ENCODE measurements at places on chromosomes 16 and 17.

- no peak for DNase-seq
These were observed 8.6 kb downstream of the TBC1D26 start for GRCh38 chr17:15740570-15741120.

DNA sequence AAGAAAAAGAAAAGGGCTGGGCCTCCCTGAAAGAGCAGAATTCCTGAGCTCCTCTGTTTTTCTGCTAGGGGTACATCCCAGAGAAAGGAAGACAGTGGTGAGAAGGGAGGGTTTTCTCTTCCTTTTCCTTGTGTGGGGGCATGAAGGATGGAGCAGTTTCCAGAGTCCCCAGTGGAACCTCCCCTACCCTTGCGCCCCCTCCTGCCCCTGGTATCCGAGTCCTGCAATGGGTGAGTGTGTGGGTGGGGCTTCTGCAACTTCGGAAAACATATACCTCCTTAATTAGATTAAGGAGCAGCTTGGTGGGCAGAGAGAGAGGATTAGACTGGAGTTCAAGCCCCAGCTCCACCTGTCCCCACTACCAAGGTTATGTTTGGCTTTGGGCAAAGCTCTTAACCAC lies 5.4 kb upstream of the GIP start:
- DNase-seq, result no peak

DNA sequence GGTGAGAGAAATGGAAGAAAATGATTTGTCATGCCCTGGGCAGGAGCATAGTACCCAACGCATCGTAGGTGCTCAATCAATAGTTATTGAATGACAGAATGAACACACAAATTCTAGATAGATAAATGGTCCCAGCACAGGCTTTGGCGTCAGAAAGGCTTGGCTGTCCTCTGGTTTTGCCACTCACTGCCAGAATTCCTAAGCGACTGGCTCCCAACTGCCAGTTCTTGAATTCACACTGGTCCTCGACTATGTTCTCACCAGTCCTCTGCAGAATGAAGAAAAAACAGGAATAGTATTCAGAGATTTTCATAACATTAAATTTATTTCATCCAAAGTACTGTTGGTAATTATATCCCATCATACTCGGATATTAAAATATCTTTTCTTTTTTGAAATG lies 163.1 kb upstream of the NOL11 start:
- DNase-seq, result no peak

GRCh38 chr17:75313941-75314551 lies 24.8 kb upstream of the SLC25A19 start:
- no peak for DNase-seq

DNA sequence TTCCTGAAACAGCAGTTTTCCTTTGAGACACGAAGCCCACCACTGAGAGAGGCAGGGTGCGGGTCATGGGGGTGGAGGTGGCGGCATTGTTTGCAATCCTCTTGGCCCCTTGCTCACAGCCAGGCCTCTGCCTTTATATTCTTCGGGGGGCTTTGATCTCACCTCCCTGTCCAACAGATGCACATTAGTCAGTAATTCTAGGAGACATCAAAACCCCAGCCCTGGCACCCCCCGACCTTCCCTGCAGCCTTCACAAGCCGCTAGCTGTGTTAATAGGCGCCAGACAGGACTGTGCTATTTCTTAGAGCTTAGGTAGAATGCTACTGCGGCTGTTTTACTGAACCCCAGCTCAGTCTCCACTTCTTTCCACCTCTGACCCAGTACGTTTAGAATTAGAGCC lies 212.6 kb downstream of the RBFOX1 start:
- no peak for DNase-seq

DNA sequence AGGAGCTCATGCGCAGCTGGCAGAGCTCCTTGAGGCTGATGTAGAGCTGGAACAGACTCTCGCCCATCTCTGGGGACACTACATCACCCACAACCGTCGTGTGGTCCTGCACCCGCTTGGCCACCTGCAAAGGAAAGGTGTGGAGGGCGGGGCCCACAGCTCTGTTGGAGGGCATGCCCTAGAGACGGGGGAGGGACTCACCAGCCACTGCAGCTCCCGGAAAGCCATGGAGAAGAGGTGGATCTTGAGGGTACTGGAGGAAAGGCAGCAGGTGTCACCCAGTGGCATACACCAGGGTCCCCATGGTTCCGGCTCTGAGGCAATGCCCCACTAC lies 8.6 kb downstream of the UNC13D start:
- DNase-seq, result no peak

GRCh38 chr16:77359065-77359502 lies 75.8 kb downstream of the ADAMTS18 start:
- peak; percentile 3 for DNase-seq

- DNase-seq, result no peak
These were observed 125.3 kb downstream of the SHISA6 start for GRCh38 chr17:11366272-11366850.

- DNase-seq, result no peak
These were observed 10.7 kb upstream of the USP10 start for GRCh38 chr16:84689111-84689510.

GRCh38 chr16:25014500-25015147 lies 545 bp downstream of the ARHGAP17 start:
- DNase-seq, result no peak

DNA sequence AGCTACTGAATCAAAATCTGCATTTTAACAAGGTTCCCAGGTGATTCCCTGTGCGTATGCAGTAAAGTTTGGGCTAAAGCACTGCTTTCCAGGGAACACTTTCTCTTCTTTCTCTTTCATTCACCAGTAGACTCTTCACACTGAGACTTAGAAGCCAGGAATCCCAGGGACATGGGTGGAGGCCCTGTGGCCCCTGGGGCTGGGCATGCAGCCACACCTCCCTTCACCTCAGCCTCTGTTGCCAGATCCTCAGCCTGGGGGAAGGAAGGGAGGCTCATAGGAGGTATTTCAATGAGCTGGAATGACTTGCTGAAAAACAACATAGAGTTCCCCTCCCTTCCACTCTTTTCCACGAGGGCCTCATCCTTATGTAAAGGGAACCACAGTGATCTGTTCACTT lies 1.2 kb downstream of the G6PC3 start:
- DNase-seq, result no peak

GRCh38 chr17:16301963-16302855 lies 51.1 kb downstream of the CENPV start:
- no peak for DNase-seq

- no peak for DNase-seq
These were observed 57.3 kb downstream of the ARHGAP17 start for GRCh38 chr16:24957887-24958286.

GRCh38 chr17:34368196-34368945 lies 5.3 kb upstream of the CCL1 start:
- no peak for DNase-seq

GRCh38 chr17:44844390-44844830 lies 3.3 kb upstream of the HIGD1B start:
- DNase-seq, result no peak

DNA sequence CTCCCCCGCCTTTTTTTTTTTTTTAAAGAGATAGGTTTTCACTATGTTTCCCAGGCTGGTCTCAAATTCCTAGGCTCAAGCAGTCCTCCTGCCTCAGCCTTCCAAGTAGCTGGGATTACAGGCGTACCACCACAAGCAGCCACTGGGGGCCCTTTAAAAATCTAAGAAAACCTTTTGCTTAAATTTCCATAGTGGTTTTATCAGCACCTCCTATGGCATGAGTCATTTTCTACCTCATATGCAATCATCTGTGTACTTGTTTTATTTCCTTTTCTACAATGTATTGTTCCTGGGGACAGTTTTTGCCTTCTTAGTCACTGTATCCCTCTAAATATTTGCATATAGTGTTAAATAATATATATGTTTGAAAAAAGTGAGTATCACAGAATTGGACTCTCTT lies 29.2 kb downstream of the GNA13 start:
- no peak for DNase-seq

DNA sequence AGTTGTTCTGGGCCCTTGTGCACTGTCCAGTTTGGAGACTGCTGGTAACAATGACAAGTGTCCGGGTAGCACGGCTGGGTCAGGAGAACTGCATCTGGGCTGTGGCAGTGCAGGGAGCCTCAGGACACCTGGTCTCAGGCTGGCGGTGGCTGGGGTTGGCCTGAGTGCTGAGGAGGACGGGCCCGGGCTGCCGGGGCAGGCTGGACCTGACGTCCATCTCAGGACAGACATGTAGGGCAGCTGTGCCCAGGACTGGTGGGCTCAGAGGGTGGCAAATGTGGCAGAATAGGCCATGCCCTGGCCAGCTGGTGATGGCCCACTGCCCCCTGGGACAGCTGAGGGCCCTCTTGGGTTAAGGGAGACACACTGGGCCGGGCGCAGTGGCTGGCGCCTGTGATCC lies 4.2 kb upstream of the NLRC3 start:
- DNase-seq, result no peak

DNA sequence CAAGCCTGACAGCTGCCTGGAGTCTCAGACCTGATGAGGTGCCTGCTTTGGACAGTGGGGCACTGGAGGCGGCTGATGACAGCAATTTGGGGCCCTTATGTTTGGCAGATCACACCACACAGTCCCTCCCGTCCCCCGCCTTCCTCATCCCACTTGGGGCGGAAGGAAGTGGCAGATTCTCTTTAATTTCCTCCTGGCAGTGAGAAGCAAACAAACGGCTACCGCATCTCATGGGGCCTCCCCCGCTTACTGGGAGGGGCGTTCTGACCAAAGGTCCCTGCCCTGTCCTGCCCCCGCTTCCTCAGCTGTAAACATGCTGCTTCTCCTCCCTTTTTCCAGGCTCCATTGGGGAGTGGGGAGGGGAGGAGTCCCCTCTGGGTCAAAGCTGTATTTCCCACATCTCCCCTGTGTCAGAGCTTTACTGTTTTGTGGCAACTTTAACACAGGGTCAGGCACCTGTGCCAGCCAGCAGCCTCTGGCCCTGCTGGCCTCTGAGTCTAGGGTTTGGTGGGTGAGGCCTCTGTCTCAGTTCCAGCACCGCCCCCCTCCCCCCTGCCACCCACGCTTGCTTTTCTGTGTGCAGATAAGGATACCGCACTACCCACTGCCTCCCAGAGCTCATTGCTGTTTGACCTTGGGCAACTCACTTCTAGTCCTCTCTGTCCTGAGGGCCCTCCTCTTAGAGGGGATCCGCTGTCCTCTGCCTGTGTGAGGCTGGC lies 5.4 kb upstream of the NFATC3 start:
- no peak for DNase-seq

DNA sequence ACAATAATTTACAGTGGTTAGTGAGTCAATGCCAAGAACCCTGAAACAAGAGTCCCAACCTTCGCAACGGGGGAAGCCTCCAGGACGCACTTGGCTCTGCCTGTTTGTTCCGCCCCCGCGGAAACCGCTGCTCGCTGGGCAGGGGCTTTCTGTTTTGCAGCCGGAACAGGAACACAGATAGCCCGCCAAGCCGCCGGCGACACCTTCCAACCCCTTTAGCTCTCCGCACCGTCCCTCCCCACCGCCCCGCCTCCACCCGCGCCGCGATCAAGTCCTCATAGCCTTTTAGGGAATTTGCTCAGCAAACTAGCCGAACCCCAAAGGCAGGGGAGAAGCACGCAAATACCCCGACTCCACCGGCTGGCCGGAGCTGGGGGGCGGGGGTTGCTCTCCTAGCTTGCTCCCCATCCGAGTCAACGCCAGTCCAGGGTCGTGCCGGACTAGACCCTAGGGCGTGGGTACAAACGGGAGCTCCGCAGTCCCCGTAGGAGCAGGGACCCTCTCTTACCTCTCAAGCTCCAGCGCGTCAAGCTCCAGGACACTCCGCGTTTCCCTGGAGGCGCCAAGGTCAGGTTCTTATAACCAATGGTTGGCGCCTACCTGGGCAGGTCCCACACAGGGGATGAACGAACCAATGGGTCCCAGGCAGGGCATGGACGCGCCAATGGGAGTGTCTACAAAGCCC lies at the start of gene SLFN13:
SLFN13 (minus strand) TSS at position 553 of the 685 bp plus-strand sequence. CDS start 3,086 bp downstream, outside the sequence.
- DNase-seq, result peak; percentile 66

DNA sequence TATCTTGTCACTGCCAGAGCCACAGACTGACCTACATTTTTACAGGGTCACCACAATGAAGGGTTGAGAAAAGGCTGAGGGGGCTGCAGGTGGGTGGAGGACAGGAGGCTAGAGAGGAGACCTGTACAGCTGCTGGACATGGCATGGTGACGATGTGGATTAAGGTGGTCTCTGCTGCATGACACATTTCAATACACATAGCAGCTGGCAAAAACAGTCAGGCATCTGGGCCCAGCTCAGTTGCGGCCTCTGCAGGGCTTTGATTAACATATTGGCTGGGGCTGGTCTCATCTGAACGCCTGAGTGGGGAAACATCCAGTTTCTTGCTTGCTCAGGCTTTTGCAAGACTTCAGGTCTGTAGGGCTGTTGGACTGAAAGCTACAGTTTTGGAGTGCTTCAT lies 265.4 kb upstream of the FOXF1 start:
- no peak for DNase-seq

- DNase-seq, result no peak
These were observed 6.0 kb downstream of the CA4 start for GRCh38 chr17:60155815-60156214.

- DNase-seq, result no peak
These were observed 15.4 kb downstream of the FBXO31 start for GRCh38 chr16:87368029-87368770.

DNA sequence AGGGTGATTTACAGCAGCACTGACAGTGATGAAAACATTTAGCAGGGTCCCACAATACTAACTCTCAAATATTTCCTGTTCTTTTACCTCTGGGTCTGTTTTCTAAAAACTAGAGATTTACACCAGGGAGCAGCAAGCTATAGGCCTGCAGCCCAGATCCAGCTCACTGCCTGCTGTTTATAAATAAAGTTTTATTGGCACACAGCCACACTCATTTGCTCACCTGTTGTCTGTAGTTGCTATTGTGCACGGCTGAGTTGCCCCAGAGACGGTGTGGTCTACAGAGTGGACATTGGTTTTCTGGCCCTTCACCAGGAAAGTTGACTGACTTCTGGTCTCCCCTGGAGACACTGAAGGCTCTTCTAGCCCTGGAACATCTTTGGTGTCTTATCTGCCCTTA lies 16.3 kb upstream of the JPT2 start:
- no peak for DNase-seq

DNA sequence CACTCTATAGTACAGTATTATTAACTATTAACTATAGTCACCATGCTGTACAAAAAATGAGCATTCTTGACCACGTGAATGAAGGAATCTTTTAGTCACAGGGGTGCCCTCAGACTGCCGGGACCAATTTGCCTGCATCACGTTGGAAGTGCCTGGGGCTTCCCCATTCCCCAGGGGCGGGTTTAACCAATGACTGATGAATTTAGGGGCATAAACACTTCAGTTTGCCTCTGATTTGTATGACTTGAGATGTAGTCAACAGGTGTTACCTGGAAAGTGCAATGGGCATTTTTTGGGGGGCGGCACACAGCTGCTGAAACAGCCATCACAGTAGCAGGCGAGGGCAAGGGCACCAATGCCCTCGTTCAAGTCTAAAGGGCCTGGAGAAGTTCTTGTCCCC lies 8.7 kb upstream of the PYY start:
- DNase-seq, result no peak

DNA sequence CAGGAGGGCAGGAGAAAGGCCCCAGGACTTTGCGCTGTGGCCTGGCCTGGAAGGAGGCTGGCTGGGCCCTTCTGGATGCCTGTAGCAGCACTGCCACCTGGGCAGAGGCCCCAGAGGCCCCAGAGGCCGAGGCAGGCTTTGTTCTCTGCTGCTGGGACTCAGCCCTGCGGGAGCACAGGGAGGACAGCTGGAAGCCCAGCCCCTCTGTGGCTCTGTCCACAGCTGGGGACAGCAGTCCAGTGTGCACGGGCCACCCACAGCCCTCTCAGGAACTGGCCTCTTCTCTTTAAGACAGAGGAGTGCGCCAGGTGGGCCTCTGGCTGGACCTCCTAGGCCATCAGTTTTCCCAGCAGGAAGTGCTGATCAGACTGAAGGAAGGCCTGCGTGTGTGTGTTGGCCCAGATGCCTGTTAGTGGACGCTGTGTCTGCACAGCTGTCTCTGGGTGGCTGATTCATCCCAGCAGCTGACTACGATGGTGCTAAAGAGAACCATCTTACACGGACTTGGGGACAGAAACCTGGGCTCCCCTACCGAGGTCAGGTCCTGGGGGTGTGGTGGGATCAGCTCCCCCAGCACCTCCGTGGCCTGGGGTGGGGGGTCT lies 26.9 kb upstream of the ZNF750 start:
- no peak for DNase-seq
